ENCODE measurements at places on chromosomes 2 and 18. TPM values are rescaled to one million over a fixed set of nuclear protein-coding genes. Genes with fewer than 3 reads are reported as not detected.
A peak's percentile ranks its signal among the peaks of the same experiment; 100 is the strongest.

DNA sequence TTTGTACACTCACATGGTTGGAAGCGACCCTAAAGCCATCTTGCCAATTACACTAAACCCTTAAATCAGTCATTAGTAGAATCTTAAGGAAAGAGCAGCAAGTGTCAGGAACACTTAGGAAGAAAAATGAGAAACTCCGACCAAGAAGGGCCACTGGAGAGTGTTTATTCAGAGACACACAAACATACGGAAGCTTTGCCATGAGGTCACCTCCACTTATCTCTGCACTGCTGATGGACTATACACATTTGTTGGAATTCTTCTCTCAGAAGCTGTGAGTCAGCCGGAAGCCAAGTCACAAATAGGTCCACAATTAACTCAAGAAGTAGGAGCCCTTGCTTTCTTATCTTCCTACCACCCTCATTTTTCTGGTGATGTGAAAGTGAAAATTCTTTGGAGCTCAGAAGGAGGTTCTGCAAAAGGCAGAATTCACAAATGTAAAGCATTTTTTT, 21.6 kb downstream of the BMP10 start:
- peak; percentile 60 for DNase-seq

- peak; percentile 62 for DNase-seq
Measured at GRCh38 chr2:109513749-109514588, 99.8 kb downstream of the SEPTIN10 start.

GRCh38 chr2:32678825-32679224, 51.0 kb downstream of the TTC27 start:
- no peak for DNase-seq

- DNase-seq, result no peak
Measured at GRCh38 chr2:70668911-70669310, 99.1 kb downstream of the ADD2 start.

DNA sequence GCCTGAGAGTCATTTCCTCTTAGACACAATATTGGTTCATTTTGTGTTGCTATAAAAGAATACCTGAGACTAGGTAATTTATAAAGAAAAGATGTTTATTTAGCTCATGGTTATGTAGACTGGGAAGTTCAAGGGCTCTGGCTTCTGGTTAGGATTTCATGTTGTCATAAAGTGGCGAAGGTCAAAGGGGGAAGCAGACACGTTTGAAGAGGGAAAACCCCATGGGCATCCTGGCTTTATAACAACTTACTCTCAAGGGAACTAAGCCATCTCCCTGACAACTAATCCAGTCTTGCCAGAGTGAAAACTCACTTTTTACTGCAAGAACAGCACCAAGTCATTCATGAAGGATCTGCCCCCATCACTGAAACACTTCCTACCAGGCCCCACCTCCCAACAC, 89.7 kb upstream of the RNF152 start:
- no peak for DNase-seq

- DNase-seq, result peak; percentile 18
Measured at GRCh38 chr2:180983468-180984242, 3.2 kb downstream of the UBE2E3 start.

DNA sequence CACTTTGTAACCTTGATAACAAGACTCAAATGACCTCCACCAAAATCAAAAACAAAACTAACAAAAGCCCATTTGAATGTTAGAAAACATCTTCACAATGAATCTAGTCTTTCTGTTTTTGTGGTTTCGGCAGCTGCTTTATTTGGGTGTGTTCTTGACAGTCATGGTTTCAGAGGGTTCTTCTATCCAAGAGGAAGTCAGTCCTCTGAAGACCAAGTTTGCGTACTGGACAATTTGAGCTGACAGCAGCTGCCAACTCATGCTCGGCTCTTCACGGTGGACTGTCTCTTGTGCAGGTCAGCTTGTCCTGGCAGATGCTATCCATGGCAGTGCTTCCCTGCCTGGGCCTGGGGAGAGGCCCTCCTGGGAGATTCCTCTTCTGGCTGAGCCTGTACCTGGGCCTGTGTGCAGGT, 91.0 kb downstream of the TMEM17 start:
- DNase-seq, result no peak

- DNase-seq, result no peak
Measured at GRCh38 chr2:105336786-105337121, 586 bp upstream of the C2orf49 start.

- no peak for DNase-seq
Measured at GRCh38 chr2:163593982-163594381, 141.8 kb downstream of the FIGN start.

GYPC gene
- total RNA-seq, result 49.1 TPM

SP140 gene
- total RNA-seq, result 0.56 TPM

VWA3B gene
- not detected for total RNA-seq

ONECUT2 gene
- total RNA-seq, result not detected

OTX1 gene
- total RNA-seq, result not detected
